ENCODE measurements at places on chromosomes 3 and 15.

DNA sequence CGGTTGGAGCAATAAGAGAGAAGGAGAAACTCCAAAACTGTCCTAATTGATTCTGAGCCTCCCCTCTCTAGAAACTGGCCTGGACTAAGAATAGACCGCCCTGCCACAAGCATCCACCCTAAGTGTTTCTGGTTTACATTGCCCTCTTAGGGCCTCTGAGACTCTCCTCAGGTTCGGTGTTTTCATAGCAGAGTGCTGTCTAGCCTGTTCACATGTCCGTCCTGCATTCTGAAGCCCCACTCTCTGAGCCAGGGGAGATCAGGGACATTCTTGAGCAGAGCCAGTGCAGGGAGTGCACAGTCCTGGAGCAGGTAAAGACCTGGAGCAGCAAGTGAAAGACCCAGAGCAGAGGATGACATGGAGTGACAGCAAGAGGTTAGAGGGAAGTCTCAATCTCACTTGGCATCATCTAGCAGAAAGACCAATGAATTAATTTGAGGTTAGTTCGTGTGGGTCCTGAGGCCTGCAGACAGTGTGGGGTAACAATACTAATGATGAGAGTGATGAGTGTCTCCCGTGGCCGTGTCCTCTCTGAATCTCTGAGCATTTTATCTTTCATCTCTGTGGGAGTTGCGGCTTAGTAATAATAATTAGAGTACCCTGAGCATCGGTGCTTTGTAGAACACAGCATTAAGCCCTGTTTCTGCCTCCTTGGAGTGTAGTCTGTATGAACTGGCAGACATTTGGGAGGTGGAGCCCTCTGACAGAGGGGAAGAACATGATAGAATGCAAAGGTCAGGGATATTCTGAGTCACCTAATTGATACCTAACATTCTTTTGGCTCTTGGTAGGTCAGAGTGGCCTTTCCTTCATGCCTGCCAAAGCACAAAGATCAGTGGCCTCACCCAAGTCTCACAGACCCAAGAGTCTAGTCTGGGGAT, 24.6 kb downstream of the MAPKBP1 start:
- DNase-seq: no peak

DNA sequence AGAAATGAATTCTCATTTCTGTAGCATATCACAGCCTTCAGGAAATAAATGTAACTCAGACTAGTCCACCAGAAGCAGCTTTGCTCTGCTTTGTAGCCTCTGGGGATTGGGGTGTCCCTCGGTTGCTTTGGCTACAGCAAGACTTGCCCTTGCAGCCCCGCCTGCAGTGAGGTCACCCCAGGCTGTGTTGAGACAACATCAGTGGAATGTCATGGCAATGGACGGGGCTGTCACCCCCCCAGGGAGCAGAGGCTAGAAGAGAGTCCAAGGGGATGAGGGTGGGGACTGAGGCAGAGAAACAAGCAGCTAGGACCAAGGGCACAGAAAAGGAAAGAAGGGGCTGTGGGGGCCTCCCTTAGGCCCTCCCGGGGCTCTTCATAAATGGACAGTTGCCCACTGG, 854 bp downstream of the CLEC3B start:
- DNase-seq: no peak

- no peak for DNase-seq
These were observed 23.6 kb upstream of the CYFIP1 start for GRCh38 chr15:23003736-23004135.

DNA sequence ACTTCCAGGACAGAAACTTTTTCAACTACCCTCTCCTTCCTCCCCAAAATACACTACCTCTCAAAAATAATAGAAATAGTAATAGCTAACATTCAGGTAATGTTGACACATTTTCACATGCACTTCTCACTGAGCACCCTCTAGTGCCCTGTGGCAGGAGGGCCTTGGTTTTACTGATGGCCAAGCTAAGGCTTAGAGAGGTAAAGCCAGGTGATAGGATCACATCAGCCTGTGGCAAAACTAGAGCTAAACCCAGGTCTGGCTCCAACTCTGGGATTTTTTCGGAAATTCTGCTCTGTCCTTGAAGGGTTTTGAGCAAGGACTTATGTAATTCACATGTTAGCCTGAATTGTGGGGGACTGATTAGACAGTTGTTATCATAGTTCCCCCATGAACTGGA, 922 bp upstream of the TAMM41 start:
- no peak for DNase-seq

GRCh38 chr15:90362936-90363212, 10.8 kb downstream of the ZNF774 start:
- no peak for DNase-seq

DNA sequence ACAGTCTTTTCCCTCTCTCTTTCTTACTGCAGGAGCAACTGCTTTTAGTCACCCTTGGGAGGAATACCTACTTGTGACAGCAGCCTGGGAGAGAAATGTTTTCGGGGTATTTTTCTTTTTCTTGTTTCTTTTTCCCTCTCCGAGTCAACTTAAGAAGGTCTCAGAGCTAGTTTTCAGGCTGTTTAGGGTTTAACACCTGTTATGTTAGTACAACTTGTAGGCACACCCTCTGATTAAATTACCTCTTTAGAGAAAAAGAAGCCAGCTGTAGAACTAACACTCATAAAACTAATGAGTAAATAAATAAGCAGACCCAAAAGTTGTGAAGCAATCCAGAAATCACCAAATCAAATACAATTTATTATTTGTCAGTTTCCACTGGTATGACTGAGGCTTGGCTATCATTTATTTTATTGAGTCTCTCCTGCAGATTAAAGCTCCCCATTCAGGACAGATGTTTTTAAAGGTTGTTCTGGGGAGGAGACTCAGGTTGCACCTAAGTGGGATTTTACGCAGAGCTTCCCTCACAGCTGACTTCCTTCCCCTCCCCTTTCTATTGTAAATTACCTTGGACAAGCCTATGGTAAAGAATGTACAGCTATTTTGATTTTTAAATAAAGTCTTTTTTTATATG, 112.5 kb downstream of the FOXB1 start:
- DNase-seq: no peak

DNA sequence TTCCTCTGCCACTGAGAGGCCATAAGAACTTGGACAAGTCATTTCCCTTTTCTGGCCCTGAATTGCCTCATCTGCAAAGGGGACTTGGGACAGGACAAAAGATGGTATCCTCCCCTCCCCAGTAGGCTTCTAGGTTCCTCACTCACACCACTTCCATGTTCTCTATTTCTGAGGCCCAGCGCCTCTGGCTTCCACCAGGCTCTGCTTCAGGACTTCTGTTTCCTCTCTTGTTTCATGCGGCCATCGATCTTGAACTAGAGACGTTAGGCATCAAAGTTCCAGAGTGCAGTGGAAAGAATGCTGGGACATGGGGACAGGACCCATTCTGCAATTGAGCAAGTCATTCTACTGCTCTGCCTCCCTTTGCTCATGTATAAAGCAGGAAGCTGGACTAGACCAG, 1.7 kb downstream of the TM4SF4 start:
- no peak for DNase-seq

- no peak for DNase-seq
These were observed 47.6 kb downstream of the LARS2 start for GRCh38 chr3:45435961-45436360.

DNA sequence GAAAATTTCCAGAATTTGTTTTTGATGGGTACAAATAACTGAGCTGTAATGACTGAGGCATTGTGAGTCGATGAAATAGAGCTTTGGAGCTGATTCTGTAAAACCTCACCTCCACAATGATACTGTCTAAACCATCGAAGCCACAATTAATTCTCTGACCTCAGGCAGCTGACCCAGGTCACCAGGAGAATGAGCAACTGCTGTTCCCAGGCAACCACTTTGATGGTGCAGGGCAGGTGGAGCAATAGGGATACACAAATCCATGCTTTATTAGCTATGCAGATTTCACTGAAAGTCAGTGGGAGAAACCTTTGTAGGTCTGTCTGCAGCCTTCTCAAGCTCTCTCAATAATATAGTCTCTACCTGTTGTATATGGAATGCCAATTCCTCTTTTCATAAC, 204.4 kb downstream of the RYR3 start:
- DNase-seq: no peak

DNA sequence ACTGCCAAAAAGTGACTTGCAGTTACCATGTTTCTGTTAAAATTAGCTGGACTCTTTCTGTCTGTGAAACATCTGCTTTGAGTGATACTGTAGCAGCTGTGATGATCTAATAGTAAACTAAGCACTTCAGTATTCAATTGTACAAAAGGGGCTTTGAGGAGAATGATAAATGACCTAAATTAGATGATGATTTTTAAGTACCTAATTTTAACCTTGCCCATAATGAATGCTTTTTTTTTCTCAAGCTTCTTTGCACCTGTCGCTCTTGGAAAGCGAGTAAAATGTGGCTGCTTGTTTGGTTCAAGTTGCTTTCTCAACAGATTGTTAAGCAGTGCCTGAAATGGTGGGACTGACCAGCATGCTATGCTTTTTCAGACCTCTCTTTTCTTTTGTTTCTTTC, 752.3 kb downstream of the EPHA3 start:
- DNase-seq: no peak

GRCh38 chr3:170154569-170155143, 26.9 kb downstream of the PHC3 start:
- DNase-seq: no peak

DNA sequence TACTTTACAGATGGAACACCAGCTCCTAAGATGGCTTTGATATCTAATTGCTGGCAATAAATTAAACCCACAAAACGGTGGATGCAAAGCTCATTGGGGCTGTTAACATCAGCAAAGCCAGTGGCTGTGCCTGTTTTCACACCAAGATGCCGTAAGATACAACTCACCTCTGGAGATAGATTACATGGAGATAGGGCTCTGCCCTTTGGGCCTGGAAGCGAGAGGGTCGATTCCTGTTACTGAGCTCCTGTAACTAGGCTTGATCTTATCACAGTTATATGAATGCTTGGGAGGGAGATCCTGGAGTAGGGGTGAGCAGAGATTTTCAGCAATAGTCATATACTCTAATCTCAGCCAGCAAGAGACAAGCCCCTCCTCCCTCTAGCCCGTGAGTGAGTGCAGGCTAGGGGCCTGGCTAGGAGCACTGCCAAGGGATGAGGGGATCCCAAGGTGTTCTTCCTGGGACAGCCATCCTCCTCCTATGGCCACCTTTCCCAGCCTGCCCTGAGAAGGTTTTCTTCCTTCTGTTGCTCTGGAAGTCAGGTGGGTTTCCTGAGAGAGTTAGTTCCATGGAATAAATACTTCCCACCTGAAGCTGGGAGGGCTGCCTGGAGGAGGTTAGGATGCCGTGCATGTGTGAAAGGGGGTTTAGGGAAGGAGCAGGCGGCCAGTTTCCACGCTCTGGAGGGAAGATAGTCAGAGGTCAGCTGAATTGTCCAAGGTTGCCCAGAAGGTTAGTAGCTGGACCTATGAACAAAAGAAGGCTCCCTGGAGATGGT, 18.1 kb upstream of the DOCK3 start:
- DNase-seq: no peak

- DNase-seq: no peak
These were observed 6.8 kb upstream of the WNT7A start for GRCh38 chr3:13886593-13887129.

- DNase-seq: no peak
These were observed 123.0 kb downstream of the PTPRG start for GRCh38 chr3:61684386-61684785.

GRCh38 chr3:97278506-97278905, 464.1 kb downstream of the EPHA6 start:
- no peak for DNase-seq

DNA sequence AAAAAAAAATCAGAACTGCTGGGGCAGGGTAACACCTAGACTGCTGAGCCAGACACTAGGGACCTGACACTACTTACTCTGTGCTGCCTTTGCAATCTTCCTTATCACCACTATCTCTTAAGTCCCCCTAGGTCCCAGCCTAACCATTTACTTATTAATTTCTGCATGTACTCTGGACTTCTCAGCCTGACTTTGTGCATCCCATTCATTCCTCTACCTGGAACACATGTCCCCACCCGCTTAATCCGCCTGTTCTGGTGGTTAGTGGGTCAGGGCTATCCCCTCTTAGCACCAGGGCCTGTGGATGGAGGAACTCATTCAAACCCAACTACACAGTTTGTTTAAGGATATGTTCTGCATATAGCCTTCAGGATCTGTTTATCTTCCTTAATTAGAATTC, 5.0 kb upstream of the CACNA1D start:
- DNase-seq: no peak

DNA sequence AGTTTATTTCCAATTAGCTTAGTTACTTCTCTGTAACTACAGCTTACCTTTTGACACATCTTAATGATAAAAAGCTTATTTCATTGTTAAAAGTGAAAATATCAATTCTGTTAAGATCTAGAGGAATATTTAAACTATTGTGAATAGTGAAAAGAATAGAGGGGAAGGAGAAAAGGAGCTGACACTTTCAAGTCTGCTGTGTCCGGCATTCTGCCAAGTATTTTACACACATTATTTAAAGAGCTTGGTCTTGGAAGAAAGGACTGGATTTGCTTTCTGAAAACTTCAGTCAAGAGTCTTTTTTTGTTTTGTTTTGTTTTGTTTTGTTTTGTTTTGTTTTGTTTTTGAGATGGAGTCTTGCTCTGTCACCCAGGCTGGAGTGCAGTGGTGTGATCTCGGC, 34.8 kb downstream of the CCDC80 start:
- DNase-seq: no peak

DNA sequence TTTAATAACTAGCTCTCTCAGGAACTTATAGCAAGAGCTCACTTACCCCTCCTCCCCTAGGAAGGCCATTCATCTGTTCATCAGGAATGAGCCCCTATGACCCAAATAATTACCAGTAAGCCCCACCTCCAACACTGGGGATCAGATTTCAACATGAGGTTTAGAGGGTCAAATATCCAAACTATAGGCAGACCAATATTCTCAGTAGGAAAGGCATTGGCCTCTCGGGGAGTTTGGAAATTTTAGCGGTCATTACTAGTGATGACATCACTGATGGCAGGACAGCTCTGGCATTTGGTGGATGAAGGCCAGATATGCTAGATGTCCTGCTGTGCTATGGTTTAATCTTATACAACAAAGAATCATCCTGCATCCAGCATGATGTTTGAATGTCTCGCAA, 15.2 kb upstream of the CD47 start:
- DNase-seq: no peak

DNA sequence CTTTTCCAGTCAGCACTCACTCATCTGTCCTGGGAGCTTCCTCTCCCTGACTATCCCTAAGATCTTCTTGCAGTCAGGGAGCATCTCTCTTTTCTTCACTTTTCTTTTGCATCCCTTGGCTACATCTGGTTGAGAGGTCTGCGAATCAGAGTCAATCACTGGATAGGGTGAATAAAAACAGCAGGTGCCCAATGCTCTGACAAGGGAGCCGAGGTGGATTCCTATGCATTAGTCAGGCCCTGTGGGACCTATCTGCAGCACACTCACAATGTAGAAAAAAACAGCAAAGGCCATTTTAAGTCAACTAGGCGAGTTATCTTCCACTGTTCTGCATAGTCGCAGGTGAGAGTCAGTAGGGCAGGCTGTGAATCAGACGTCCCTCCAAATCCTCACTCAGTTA, 35.5 kb downstream of the DZIP1L start:
- DNase-seq: no peak

DNA sequence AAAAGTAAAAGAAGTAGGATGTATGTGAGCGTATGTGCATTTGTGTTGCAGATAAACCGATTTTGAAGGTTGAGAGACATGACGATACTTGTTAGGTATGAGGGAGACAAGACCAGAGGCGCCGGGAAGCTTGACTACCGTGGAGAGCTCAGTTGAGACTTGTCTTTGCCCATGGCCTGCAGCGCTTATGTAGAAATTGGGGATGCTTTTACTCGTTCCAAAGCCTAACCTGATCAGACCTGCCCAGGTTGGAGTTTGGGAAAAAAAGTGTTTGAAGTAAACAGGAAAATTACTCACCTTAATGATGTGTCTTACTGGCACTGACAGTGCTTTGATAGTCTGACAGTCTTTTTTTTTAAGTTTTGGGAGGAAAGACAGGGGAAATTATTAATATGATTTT, 202.8 kb downstream of the TP63 start:
- DNase-seq: no peak

Data from activated naive CD4-positive, alpha-beta T cell (primary cell).